ENCODE measurements at places on chromosomes 1 and 21.

DNA sequence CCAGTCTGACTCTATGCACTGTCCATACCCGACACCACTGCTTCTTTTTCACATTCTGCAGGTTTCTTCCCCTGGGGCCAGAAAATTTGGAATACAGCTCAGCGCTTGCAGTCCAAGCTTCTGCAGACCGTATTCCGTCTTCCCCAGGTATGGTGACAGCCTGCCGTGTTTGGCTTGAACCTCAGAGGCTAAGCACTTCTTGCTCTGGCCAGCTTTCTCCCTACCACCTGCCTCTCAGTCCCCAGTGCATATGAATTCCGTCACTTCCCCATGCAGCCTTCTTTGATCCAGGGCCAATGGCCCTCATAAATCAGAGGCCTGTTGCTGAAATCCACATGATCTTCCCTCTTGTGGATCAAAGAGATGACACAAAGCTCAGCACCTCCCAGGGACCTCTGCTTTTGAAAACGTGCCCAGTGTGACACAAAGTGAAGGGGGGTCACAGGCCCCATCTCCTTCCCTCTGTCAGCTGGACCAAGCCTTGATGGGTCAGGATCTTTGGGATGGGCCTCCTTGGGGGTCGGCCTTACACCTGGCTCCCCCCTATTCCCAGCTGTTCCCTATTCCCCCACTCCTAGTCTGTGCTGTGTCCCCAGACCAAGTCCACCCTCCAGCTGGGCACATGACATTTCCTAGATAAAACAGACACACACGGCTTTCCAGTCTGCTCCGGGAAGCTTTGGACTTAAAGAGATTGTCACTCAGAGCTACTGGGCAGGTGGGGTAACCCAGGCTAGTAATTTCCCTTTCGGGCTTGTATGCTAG lies 66.6 kb downstream of the HMGB4 start:
- no peak for DNase-seq

DNA sequence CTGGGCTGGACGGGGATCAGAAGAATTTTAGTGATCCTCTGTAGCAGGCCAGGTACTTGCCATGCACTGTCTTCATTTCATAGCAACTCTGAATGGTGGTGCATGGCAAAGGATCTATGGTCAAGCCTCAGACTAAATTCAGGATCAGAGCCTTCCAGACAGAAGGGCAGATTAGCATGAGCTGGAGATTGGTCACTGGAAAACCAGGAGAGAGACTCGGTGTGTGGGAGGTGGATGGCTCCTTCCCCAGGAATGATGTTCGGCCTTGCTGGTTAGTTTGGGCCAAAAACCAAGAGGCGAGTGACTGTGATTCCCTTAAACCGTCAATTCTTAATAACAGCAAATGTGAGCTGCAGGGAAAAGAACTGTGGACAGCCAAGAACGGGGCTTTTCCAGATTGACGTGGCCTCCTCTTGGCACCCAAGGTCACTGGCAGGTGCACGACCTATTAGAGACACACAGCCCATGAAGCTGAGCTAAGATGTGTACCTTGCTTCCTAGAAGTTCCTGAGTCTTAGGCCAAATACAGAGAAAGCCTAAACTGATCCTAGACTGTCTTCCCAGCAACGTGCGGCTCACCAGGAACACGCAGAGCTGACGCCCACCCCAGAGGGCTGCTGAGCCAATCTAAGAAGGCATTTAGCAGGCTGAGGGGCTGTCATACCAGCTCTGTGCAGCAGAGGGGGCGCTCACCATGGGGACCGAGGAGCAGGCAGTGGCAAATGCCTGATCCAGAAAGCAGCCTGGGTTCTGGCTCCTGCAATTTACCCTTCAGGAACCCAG lies 18.5 kb downstream of the ALDH4A1 start:
- DNase-seq, result peak; percentile 68

GRCh38 chr1:162709870-162710269 lies 77.6 kb downstream of the DDR2 start:
- DNase-seq, result no peak

DNA sequence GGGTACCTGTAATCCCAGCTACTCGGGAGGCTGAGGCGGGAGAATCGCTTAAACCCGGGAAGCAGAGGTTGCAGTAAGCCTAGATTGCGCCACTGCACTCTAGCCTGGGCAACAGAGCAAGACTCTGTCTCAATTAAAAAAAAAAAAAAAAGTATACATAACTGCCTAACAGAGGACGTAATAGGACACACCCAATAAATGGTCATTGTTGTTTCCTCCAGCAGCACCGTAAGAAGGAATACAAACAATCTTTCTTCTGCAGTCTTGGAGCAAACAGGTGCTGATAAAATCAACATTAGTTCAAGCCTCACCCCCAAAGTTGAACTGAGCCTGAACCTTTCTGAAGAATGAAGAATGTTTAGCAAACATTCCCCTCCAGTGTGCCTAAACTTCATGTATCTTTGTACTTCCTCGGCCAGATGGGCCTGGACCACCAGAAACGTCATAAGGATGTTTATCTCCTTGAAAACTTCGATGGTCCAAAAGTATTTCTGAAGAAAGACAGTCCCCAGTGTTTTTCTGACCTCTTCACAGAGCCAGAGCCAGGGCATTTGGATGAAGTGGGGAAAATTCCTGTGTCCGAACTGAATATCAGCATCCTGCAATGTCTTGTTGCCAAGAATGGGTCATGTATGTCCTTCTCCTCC lies 136.8 kb upstream of the F3 start:
- no peak for DNase-seq

GRCh38 chr1:14788080-14788479 lies 189.6 kb downstream of the KAZN start:
- no peak for DNase-seq

DNA sequence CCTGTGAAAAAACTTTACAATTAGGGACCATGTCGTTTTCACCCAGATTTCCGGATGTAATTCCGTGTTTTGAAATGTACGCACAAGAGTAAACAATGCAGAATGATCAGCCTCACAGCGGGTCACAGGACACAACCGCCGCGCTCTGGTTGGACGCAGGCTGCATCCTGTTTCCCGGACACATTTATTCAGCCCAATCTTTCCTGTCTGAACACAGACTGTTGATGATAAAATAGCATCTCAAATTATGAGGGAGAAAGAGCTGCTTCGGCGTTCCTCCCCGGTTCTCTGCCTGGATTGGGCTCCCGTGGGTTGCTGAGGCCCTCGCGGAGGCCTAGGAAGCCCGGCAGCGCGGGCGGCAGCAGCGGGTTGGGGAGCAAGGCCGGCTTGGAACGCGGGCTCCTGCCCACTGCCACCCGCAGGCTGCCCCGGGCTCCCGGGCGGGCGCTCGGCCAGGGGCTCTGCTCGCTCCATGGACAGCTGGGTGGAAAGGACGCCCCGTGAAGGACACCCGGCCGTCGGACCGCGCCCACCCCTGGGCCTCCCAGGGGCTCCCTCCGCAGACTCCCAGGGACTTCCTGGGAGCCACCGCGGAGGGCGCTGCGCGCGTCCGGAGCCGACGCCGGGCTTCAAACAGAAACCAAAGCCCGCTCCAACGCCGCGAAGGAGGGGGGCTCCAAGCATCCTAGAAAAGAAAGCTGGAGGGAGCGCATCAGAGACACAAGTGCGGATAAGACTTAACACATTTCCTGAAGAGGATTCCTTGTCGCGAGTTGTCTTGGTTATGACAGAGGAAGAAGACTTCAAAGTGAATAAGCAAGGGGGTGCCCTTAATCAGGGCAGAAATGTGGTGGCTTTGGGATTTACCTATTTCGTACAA lies 122.3 kb downstream of the ESRRG start:
- peak; percentile 4 for DNase-seq

DNA sequence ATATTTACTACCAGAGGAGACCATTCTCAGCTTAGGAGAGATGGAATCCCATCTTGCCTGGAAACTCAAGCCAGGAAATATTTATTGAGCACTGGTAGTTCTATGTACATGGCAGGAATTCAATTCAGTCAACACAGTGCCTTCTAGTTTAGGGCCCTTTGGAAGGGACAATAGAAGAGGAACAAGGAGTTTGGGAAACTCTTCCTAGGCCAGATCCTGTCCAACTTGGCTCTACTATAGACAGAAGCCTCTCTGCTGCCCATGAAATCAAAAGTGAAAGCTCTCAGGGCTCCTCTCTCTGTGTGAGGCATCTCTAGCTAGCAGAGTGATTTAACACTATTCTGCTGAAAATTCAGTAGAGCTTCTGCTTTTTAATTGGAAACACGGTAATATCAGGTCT lies 244.6 kb upstream of the MAP1LC3C start:
- DNase-seq, result no peak

DNA sequence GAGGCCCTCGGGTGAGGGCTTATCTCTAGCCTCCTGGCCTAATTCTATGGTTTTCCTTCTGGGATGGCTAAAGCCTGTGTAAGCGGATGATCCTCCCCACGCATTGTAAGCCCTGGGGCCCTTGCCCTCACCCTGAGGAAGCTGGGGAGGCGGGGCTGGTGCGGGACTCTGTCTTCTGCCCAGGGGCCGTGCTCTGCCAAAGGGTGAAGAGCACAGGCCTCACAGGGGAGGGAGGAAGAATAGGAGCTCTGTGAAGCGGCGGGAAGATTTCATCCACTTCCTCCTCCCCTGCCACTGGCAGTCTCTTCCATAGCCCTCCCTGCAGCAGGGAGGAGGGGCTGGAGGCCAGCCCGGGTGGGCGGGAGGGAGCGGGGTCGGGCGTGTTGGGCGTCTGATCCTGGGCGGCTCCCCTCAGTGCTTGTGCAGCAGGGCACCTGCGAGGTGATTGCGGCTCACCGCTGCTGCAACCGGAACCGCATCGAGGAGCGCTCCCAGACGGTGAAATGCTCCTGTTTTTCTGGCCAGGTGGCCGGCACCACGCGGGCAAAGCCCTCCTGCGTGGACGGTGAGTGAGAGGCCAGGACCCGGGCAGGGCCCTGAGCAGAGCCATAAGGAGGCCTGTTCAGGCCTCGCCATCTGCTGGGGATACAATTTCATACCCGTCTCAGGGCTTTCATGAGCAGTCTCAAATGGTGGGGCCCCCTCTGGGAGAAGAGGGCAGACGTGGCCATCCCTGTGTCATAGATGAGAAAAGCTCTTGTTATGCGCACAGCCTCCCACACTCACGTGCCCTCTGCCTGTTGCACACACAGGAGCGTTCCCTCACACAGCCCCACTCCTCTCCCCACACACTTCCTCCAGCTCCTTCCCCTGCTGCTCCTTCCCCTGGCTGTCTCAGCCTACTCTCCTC lies 7.7 kb upstream of the PPM1J start:
- no peak for DNase-seq

- DNase-seq, result peak; percentile 71
Measured at GRCh38 chr1:234963180-234963903, 165.3 kb downstream of the TOMM20 start.

DNA sequence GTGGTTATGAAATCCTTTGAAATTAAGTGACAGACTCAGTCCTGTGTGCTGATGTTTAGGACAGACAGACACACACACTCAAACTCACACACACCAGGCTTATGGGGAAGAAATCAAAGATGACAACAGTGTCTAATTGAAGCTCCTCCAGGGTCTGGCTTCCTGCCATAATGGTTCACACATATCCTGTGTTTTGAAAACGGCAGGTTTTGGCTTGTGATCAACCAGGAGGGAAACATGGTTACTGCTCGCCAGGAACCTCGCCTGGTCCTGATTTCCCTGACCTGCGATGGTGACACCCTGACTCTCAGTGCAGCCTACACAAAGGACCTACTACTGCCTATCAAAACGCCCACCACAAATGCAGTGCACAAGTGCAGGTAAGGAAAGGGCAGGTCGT lies 4.6 kb downstream of the MTARC1 start:
- no peak for DNase-seq

GRCh38 chr1:46522184-46522968 lies 29.1 kb downstream of the KNCN start:
- peak; percentile 62 for DNase-seq

GRCh38 chr21:44443891-44444285 lies 11.4 kb upstream of the LRRC3 start:
- DNase-seq, result no peak

DNA sequence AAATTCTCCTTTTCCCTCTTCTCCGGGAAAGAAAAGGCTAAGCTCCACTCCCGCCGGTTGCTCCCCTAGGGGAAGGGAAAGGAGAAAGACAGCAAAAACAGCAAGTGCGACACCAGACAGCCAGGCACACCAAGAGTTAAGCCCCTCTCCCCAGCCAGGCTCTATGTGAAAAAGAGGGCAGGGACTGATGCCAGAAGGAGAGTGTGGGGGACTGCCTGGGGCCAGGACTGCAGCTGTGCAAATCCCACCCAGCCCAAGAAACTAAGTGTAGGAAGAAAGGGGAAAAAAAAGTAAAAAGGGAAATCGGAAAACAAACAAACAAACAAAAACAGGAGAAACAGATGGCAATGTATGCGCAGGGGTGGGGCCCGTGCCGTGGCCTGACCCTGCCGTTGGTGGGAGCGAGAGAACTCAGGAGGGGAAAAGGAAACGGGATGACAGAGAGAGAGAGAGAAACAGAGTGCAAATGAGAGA lies 27.7 kb upstream of the FMO1 start:
- DNase-seq, result no peak

- DNase-seq, result no peak
Measured at GRCh38 chr1:3779265-3779911, 6.8 kb downstream of the SMIM1 start.

DNA sequence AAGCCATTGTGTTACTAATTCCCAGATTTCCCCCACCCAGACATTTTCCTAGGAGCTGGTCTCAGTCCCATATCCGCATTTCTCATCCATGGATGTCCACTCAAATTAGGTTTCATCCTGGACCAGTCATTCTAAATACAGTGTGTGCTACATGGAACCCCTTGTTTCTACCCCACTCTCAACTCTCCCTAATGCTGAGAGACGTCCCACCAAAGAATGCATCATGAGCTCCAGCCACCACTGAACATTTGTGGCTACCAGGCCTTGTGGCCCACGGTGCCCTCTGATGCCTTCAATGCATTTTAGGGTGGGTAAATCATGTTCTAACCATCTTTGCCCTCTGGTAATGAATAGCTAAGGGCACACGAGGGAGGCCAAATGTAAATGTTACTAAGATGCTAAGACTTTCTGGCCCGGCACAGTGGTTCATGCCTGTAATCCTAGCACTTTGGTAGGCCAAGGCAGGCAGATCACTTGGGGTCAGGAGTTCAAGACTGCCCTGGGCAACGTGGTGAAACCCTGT lies 13.3 kb upstream of the RAB42 start:
- DNase-seq, result peak; percentile 10

- no peak for DNase-seq
Measured at GRCh38 chr1:222644636-222644980, 26.7 kb downstream of the MIA3 start.

- no peak for DNase-seq
Measured at GRCh38 chr1:50699795-50700194, 260.3 kb downstream of the FAF1 start.

DNA sequence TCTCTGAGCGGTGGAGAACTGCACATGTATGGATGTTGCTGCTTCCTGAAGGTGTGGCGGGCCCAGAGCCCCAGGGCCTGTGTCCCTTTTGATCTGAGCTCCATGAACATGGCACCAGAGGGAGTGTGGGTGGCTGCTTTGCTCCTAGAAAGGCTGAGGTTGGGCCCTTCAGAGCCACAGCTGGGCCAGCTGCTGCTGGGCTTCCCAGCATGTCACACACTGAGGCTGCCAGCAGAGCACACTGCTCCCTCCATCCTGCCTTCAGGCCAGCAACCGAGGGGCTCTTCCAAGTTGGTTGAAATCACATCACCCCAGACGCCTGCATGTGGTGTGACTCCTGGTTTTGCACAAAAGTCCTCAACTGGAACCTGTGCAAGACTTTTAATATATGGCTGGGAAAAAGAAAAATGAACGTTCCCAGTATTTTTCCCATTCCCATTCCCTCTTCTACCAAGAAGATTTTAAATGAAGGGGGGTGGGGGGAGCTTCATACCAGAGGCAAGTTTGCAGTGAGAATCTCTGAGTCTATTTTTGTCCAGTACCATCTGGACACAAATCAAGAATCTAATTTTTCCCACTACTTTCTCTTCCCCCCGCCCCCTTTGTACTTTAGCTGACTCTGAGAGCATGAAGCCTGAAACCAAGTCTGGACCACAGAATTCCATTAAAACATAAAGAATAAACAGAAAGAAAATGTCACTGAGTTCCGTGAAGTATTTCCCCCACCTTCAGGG lies 26.2 kb upstream of the NGF start:
- no peak for DNase-seq

Data from hematopoietic multipotent progenitor cell treated with erythropoietin and hydrocortisone succinate and interleukin-3 and kit ligand, for 17 days (in vitro differentiated cells).